Pancreas (tissue), 10 donors: ENCODE measurements at places on chromosomes 16 and 17. TPM values are rescaled to one million over a fixed set of nuclear protein-coding genes. Genes with fewer than 3 reads are reported as not detected.

The ZNF768 gene
- 26.7 TPM for polyA plus RNA-seq

The ZNF423 gene
- 2.4 TPM for polyA plus RNA-seq

The KRT25 gene
- not detected for polyA plus RNA-seq

- DNase-seq, result no peak
These were observed 28.1 kb upstream of the NXPH3 start for GRCh38 chr17:49547566-49547965.

- DNase-seq, result no peak
These were observed 48.8 kb downstream of the RPA1 start for GRCh38 chr17:1878419-1879121.

- no peak for DNase-seq
These were observed 5.4 kb downstream of the TPSD1 start for GRCh38 chr16:1261131-1261892.

DNA sequence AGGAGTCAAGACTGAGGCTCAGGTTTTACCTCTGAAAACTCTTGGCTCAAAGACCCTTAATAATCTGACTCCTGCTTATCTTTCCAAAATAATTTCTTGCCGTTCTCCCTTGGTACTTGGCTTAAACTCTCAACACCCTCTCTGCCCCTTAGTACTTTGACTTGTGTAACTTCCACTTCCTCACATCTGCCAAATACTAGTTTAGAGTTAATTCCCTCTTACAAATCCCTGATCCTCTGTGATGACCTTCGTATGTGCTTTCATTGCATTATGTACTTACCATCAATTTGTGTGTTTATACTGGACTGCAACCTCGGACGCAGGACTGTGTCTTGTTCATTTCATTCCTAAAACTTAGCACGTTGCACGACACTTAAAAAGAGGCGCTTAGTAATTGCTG lies 35.2 kb downstream of the ZNF207 start:
- DNase-seq, result no peak

DNA sequence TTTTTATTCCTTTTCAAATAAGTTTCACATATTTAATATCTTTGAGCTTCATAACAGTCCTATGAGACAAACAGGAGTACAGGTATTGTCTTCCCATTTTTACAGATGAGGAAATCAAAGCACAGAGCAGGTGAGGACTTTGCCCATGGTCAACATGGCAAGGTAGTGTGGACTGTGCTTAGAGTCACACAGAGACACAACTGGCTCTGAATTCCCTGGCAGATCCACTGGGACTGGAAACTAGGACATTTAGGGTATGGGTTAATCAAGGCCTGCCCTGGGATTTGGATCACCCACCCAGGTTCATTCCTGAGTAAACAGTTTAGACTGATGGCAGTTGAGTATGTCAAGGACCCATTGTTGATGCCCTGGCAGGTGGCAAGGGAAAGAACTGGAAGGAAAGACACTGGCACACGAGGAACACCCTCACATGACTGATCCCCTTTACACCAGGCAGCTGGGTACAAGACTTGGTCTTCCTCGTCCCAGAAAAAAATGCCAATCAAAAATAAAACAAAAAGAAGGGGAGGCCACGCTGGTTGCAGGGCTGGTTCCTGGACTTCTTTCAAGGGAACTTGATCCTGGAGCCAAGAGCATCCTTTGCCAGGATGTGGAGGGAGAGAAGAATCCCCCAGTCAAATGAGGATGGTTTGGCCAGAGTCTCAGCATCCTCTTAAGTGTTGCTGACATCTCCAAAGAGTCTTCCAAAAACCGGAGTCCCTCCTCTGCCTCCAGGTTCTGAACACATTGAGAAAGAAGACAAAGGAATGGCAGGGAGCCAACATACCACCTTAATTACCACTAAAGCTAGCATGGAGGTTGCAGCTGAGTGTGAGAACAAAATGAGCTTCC lies 34.9 kb downstream of the CHD9 start:
- DNase-seq, result no peak

DNA sequence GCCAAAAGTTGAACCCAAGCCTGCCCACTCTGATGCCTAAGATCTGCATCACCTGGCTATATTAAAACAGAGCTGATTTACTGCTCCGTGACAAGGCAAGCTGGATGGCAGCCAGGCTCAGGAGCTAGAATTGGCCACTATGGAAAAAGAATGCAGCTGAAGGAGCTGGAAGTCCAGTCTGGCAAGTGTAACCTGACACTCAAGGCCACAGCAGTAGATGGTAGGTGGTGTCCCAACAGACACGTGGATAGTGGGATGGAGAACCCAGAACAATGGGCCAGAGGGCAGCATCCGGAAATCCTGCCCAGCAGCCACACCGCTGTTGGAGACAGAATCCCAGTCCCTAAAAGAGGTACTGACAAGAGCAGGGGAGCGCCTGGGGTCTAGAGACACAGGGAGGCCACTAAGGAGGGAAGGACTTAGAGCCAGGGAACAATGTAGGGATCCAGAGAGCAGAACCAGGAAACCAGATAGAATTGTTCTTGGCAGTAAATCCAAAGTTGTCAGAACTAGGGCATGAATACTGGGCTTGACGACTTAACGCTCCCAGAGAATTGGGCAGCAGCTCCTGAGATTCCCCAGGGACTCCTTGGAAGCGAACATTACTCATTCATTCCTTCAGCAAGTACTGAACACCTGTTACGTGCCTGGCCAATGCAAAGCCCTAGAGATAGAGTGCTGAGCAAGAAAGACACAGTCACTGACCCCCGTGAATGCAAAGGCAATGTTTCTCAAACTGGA lies 85.7 kb downstream of the CDYL2 start:
- peak; percentile 78 for DNase-seq
